ENCODE measurements at places on chromosomes 12 and 14.
A peak's percentile ranks its signal among the peaks of the same experiment; 100 is the strongest.

DNA sequence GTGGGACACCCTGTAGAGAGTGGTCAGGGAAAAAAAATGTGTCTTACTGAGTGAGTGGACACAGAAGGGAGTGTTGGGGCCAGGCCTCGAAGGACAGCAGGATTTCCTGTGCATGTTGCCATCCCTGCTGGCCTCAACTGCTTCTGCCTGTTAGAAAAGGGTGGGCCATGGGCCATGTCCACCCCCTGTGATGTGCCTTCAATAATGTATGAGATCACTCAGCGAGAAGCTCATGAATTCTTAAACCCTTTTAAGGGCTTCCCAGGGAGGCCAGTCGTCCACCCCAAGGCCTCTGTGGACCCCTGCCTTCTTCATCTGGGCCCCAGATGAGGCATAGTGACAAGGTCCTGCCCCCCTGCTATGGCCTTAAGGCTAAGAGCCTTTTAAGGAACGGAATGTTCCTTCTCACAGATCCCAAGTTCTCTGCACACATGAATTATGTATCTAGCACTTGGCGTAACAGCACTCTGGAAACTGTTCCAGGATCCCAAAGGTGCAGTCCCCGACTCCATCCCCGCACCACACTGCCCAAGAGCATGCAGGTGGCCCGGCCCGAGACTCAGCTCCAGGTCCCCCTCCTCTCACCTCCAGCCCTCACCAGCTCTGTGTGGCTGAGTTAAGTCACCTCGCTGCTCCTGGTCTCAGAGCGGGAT is 8.9 kb upstream of the C14orf132 start:
- no peak for DNase-seq

- DNase-seq: no peak
These were observed 64.8 kb upstream of the E2F7 start for GRCh38 chr12:77130193-77130592.

DNA sequence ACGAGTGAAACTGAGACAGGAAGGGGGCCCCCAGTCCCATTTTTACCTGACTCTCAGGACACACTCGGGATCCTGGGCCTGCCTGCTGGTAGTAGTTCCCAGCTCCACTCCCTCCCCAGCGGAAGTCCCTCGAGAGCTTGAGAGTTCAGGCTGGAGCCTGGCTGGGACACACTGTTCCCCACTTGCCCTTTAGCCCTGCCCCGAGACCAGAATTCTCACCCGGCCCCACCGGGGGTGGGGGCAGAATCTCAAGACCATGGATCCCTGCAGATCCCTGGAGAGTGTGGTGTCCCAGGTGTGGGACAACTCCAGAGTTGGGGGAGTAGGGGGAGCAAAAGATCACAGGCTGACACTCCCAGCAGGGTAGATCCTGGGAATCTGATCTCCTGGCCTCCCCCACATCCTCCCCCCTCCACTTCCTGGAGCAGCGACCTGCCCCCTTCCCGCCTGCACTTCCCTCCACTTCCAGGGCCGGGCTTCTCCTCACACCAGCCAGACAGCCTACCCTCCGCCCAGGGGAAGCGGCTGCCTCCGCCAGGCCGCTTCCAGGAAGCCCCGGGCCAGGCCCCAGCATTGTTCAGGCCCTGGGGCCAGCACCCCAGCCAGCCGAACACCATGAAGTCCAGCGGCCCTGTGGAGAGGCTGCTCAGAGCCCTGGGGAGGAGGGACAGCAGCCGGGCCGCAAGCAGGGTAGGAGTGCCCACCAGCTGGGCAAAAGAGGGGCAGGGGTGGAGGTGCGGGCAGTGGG is at the start of gene TNS2:
Gene TNS2, plus strand, starts transcription at position 495 of the 748 bp plus-strand sequence. Its CDS starts 121 bp downstream, at position 616.
- DNase-seq: peak; percentile 58

GRCh38 chr12:27142101-27142721 is 59.8 kb upstream of the C12orf71 start:
- peak; percentile 84 for DNase-seq

GRCh38 chr12:128976120-128976738 is 123.0 kb downstream of the GLT1D1 start:
- DNase-seq: no peak

GRCh38 chr12:47021298-47021697 is 58.1 kb upstream of the PCED1B start:
- peak; percentile 63 for DNase-seq

GRCh38 chr12:23197266-23197665 is 572.3 kb downstream of the ETNK1 start:
- no peak for DNase-seq

- DNase-seq: no peak
These were observed 5.5 kb downstream of the COPZ1 start for GRCh38 chr12:54330442-54330841.

GRCh38 chr12:7302266-7302986 is 1.4 kb upstream of the ACSM4 start:
- DNase-seq: no peak

DNA sequence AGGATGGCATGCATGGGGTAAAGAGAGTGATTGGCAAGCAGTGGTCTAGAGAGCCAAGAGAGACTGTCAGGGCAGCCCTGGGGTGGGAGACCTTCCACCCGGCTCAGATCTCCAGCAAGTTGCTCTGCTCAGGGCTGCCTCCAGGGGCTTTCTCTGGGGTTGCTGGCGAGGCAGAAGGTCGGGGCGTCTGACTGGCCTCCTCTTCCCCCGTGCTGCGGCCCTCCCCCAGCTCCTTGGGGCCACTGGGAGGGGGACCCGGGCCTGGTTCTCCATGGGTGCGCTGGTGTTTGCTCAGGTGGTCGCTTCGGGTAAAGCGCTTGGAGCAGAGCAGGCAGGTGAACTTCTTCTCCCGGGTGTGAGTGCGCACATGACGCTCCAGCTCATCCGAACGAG is 6.6 kb upstream of the AAAS start:
- DNase-seq: no peak

DNA sequence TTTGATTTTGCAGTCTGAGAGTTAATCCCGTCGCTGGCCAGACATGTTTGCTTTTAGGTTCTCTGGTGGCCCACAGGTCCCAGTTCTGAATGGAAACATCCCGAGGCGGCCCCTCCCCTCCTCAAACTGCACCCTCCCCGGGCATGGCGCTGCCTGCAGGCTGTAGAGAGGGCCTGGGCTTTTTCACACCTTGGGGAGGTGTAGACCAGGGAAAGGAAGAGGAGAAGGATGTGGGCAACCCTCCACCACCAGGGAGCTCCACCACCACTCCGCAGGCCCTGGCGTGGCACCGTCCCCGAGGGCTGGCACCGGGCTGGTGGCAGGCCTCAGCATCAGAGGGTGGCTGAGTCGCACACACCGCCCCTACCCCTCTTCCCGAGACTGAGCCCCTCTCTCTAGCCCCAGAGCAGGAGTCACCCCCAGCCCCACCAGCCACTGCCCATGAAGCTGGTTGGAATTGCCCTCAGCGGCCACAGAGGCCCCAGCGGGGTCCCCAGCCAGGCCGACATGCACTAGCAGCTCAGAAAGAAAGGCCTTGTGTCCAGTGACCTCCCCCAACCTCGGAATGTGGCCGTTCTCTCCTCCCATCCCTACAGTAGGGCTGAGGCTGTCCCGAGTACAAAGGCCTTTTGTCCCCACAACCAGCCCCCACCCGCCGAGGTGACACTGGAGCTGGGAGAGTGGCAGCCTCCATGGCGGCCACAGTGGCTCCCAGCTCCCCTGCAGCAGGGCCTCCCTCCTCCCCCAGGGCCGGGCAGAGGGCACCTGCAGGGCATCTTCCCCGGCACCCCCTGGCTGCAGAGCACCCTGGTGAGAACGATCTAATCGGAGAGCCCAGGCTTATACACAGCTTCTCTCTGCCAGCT is 23.5 kb upstream of the INF2 start:
- DNase-seq: no peak

DNA sequence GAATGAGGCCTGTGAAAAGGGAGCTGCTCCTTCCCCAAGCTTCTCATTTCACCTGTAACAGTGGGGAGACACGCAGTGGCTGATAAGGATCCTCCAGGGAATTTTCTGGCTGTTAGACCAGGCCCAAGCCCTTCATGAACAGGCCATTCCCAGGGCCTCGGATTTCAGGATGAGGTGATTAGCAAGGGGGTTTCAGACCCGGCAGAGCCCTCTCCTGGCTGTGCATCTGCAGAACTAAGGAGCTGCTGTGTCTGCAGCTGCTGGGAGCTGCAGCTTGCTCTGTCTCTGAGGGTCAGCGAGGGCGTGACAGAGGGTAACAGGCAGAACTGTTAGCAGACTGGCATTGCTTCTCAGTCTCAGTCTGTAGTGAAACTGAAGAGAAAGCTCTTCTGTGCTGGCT is 110.4 kb downstream of the KCNA5 start:
- no peak for DNase-seq

DNA sequence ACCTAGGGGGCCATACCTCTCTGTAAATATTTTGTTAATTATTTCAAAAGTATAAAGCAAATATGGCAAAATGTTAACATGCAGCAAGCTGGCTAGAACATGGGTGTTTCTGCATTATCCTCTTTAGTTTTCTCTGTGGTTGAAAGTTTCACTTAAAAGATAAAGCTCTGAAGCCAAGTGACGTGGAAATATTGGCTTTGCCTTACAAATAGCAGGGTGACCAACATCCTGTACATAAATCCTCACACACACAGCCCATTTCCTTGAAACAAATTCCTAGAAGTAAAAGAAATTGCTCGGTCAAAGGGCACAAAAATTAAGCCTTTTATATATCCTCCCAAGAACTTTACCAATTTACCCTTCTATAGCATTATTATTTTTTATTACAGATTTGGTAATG is 10.6 kb upstream of the VWF start:
- DNase-seq: no peak

GRCh38 chr12:53973236-53974042 is 513 bp downstream of the HOXC11 start:
- DNase-seq: peak; percentile 60

DNA sequence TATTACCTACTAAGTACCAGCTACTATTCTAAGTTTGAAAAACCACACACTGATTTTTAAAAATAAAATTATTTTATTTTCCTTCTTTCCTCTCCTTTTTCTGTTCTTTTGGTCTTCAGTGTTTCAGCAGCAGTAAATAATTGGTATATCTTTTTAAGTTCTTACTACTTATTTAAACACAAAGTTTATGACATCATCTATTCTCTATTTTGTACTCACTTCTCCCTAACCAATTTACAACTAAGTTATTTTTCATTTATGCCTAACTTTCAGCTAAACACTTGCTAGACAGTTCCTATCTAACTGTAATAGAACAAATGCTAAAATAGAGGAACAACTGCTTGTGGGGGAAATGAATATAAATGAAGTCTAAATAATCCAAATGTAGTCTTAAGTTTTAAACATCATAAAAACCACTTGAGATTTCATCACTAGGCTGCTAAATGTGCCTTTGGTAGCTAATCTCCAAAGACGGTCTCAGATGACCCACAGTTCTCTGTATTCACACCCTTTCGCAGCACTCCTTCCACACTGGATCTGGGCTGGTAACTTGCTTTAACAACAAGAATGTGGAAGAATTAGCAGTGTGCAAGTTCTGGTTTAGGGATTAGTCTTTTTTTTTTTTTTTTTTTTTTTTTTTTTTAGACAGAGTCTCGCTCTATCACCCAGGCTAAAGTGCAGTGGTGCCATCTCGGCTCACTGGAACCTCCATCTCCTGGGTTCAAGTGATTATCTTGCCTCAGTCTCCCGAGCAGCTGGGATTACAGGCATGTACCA is 41.0 kb downstream of the TFCP2 start:
- no peak for DNase-seq

- no peak for DNase-seq
These were observed 37.0 kb downstream of the WASHC3 start for GRCh38 chr12:102024765-102025164.

GRCh38 chr14:55843718-55844403 is 263.9 kb downstream of the KTN1 start:
- DNase-seq: no peak

DNA sequence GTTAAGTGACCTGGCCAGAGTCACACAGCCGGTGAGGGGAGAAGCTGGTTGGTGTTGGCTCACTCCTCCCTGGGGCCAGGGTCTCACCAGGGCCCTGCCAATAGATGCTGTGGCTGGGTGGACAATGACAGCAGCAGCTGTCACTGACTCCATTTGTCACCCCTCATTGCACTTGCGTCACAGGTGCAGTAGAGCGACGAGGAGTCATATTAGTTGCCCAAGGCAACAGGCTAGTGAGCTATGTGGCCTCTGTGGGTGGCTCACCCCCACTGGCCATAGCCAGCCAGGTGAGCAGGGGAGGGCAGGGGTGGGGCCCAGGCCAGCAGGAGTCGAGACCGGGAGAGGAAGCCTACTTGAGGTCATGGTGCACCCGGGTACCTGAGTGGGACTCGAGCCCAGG is 9.7 kb downstream of the SLC25A47 start:
- no peak for DNase-seq

- DNase-seq: no peak
These were observed 102.1 kb downstream of the BCL11B start for GRCh38 chr14:99169776-99170356.

DNA sequence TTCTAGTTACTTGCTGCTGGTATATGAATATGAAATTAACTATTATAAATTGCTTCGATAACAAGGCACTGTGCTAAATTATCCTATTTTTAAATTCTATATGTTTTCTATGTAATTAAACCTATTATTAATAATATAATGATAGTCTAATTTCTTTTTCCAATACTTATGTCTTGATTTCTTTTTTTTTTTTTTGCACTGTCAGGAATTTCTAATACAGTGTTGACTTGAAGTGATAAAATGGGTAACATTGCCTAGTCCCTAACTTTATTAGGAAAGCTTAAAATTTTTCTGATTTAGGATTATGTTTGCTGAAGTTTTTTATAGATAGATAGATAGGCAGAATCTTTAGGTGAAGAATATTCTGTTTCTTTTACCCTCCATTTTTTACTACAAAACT is 13.6 kb upstream of the DHRS7 start:
- no peak for DNase-seq

GRCh38 chr14:73249564-73250316 is 12.4 kb downstream of the PAPLN start:
- DNase-seq: no peak

DNA sequence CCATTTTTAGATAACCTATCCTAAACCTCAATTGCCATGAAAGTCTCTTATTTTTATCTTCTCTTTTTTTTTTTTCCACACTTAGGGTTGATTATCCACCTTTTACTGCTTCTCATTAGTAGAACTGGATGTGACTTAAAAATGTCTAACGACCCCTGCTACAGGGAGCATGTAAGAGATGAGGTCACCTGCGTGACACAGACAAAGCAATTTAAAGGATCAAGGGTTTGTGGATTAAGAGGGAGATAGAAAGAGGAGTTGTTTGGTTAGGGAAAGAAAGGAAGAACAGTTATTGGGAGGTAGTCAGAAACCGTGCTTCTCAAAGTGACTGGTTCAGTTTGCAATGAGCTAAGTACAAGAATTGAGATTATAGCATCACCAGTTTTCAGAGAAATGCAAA is 239.1 kb downstream of the ALX1 start:
- no peak for DNase-seq

GRCh38 chr12:94228488-94228907 is 80.1 kb downstream of the PLXNC1 start:
- DNase-seq: no peak

DNA sequence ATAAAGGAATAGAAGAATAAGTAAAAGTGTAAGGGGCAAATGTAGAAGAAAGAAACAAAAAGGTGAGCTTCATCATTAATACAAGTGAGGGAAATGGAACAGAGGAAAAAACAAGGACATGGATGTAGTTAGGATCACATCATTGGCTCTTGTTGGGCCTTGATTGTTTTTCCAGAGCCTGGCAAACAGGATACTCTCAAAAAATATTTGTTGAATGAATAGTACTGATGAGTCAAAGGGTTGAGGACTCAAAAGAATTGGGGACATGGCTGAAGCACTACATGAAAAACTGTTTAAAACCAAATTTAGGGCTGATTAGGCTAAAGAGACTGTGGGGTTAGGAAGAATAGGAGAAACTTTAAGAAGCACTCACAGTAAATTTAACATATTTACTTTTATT is 11.4 kb upstream of the SRP54 start:
- peak; percentile 58 for DNase-seq
